ENCODE measurements at places on chromosomes 3 and 15. TPM values are rescaled to one million over a fixed set of nuclear protein-coding genes. Genes with fewer than 3 reads are reported as not detected.

DNA sequence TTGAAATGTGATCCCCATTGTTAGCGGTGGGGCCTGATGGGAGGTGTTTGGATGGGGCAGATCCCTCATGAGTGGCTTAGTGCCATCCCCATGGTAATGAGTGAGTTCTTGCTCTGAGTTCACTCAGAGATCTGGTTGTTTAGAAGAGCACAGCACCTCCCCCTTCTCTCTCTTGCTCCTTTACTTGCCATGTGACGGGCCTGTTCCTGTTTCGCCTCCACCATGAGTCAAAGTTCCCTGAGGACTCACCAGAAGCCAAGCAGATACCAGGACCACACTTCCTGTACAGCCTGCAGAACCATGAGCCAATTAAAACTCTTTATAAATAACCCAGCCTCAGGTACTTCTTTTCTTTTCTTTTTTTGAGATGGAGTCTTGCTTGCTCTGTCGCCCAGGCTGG lies 46.6 kb downstream of the ANP32A start:
- H3K27ac ChIP-seq, result no peak overlapping the region
- no peak for DNase-seq
- peaks cover 6% of the 10 kb centered on the region for H3K4me1 ChIP-seq
- peaks cover 22% of the 10 kb centered on the region for H3K36me3 ChIP-seq
- peaks cover 2% of the 10 kb centered on the region for H3K27me3 ChIP-seq

DNA sequence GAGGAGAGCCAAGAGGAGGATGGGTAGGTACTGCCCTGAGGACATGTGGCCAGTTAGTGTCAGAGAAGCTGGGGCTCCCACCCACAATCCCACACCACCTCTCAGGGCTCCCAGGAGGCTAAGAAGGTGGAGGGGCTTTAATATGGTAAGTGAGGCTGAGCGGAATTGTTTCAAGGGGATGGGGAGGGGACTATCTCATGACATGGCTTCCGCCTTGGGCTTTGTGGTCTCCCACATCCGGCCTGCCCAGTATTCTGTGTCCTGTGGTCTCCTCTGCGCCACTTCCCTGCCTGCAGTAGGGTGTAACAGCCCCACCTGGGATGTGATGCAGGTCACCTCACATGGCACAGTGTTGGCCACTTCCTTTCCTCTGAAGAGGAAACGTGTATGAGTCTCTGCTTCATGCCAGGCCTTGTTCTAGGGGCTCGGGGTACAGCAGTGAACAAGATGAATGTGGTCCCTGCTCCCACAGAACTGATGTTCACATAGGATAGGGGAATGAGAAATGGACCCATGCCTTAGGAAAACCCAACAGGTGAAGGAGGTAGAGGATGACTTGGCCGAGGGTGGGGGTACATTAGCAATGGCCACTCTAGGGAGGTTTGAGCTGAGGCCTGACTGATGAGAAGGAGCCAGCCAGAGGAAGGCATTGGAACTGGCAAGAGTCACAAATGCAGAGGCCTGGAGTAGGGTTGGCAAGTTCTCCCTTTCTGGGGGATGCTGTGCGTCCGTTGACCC lies 3.2 kb downstream of the NEIL1 start:
- H3K36me3 ChIP-seq, result peaks cover 22% of the 10 kb centered on the region
- H3K27me3 ChIP-seq, result peaks cover 19% of the 10 kb centered on the region
- peak; percentile 80 for DNase-seq
- H3K27ac ChIP-seq, result peak overlapping the region; percentile 89
- H3K4me1 ChIP-seq, result peaks cover 26% of the 10 kb centered on the region

- no peak overlapping the region for H3K4me3 ChIP-seq
- H3K27ac ChIP-seq, result no peak overlapping the region
Measured at GRCh38 chr15:31098953-31099740, 2.4 kb downstream of the TRPM1 start.

GRCh38 chr15:78072080-78072892 lies 5.2 kb downstream of the TBC1D2B start:
- H3K27me3 ChIP-seq, result no peaks in the 10 kb centered on the region
- H3K4me1 ChIP-seq, result peaks cover 48% of the 10 kb centered on the region
- H3K36me3 ChIP-seq, result peaks cover 10% of the 10 kb centered on the region
- DNase-seq, result peak; percentile 16

- H3K4me1 ChIP-seq, result peaks cover 56% of the 10 kb centered on the region
- peaks cover 73% of the 10 kb centered on the region for H3K36me3 ChIP-seq
- H3K4me3 ChIP-seq, result no peak overlapping the region
- no peak for DNase-seq
- H3K27me3 ChIP-seq, result no peaks in the 10 kb centered on the region
- H3K27ac ChIP-seq, result no peak overlapping the region
Measured at GRCh38 chr3:39144748-39145380, 8.5 kb downstream of the CSRNP1 start.

ADAMTS17 gene
- total RNA-seq, result 0.83 TPM

RHOV gene
- total RNA-seq, result 1.6 TPM

Data from activated T-helper 1 cell treated with anti-CD3 and anti-CD28 coated beads, Interleukin-12 subunit alpha, Interleukin-12 subunit beta, Interleukin-2, Interleukin-4 antibody, amounts not matched to agents 30 ng/mL and 10 ng/mL and 1 ng/mL, durations not matched to agents 14 hours and 24 hours and 36 hours (primary cell).